ENCODE measurements at places on chromosomes 2 and 18. TPM values are rescaled to one million over a fixed set of nuclear protein-coding genes. Genes with fewer than 3 reads are reported as not detected.

Gene SERPINB10
- total RNA-seq, result 0.47 TPM

Gene MARCHF4
- not detected for total RNA-seq

Gene CD8B2
- total RNA-seq, result not detected

DNA sequence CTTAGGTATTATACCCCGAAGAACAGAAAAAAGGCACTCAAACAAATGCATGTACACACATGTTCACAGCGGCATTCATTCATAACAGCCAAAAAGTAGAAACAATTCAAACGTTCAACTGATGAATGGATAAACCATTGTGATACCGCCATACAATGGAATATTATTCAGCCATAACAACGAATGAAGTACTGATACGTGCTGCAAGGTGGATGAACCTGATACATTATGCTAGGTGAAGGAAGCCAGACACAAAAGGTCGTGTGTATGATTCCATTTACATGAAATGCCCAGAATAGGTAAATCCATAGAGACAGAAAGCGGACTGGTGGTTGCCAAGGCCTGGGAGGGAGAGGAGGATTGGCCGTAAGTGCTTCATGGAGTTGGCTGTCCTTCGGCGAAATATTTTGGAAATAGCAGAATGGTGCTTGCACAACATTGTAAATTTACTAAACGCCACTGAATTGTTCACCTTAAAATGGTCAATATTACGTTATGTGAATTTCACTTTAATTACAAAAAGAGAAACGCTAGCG, 750 bp upstream of the RMP24 start:
- no peak for DNase-seq

DNA sequence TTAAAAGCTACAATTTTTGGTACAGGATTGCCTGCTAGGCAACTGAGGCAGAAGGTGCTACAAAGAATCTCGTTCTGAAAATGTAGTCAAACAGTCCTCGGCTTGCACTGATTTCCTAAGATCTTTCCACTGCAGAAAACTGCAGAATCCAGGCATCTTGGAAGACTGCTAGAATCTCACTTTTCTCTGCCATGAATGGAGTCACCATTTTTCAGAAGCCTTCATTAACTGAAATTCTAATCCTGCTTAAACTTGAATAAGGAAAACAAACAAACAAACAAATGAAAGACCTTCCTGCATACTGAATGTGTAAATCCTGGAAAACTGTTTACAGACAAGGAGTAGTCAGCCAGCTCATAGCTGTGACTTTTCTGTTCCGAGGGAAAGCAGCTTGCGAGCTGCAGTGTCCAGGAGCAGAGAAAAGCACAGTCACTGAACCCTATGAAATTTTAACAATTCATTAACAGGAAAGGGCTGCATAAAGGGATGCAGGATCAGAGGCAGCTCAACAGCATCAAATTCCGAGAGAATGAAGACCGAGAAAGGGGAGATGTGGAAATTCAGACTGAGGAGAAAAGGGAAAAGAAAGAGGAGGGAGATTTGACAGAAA, 210.5 kb upstream of the PIK3C3 start:
- no peak for DNase-seq

DNA sequence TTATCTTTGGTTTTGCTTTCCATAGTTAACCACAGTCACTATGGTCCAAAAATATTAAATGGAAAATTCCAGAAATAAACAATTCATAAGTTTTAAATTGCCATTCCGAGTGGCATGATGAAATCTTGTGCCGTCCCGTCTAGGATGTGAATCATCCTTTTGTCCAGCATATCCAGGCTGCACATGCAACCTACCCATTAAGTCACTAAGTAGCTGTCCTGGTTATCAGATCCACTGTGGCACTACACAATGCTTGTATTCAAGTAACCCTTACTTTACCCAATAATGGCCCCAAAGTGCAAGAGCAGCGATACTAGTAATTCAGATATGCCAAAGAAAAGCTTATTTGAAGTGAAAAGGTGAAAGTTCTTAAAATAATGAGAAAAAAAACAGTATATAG, 10.7 kb downstream of the USP34 start:
- no peak for DNase-seq

- DNase-seq, result no peak
These were observed 2.2 kb downstream of the MPP4 start for GRCh38 chr2:201696151-201696659.

- DNase-seq, result no peak
These were observed 6.3 kb downstream of the KHK start for GRCh38 chr2:27092696-27093429.

DNA sequence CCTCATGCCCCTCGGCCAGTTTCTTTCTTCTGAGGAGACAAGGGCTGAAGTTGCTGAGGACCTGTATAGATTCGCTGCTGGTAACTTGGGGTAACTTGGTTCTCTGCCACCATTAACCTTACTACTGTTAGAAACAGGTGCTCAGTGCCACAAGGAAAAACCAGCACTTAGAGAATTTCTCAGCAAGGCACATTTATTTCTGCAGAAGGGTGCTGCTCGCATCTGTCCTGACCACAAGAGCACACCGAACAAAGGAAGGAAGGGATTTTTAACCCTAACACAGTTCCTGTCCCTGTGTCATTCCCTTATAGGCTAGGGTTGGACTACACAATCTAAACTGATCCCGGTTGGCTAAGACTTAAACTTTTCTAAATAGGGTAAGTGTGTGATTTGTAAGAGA, 154.1 kb downstream of the SOCS6 start:
- DNase-seq, result no peak

DNA sequence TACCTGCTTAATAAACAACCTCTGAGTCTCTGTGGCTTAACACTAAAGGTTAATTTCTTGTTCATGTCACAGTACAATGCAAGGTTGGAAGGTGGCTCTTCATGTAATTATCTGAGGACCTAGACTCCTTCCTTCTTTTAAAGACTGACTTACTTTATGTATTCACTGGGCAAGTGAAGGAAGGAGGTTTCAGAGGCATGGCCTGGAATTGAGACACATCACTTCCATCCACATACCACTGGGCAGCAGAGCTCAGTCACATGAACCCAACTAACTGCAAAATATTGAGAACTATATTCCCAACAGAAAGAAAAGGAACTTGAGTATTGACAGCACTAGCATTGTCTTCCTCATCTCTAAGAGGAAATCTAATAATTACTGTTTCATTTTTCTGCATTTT, 57.5 kb upstream of the FN1 start:
- no peak for DNase-seq

DNA sequence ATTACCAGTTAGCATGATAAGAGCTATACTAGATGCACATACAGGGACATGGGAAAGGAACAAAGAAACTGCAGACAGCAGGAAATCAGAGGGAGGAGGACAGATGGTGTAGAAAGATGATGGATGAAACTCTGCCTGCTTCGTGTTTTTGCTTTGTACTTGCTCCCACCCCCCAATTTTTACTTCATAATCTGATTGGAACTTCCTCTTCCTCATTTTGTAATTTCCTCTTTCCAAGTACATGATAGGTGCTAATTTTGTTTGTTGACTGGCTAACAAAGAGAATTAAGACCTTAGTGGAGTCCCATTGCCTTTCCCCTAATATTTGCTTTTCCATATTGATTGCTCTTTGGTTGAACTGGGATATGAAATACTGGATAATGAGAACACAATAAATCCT, 76.0 kb upstream of the PELI1 start:
- DNase-seq, result no peak

DNA sequence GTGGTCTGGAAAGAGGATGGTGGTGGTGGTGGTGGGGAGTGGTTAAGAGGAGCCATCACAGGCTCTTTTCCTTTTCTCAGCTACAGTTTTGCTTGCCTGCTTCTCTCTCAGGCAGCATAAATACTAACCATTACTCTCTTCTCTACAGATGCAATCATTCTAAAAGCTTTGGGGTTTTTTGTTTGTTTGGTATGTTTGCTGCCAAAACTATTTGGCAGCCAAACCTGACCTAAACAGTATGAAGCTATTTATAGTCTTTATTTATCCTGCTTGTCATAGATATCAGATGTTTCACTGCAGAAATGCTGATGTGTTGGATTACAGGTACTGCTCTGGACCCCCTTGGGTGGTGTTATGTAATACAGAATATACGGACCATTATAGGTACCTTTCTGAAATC, 15.3 kb downstream of the SIX3 start:
- DNase-seq, result no peak

GRCh38 chr2:208335-208734, 55.5 kb downstream of the SH3YL1 start:
- no peak for DNase-seq

DNA sequence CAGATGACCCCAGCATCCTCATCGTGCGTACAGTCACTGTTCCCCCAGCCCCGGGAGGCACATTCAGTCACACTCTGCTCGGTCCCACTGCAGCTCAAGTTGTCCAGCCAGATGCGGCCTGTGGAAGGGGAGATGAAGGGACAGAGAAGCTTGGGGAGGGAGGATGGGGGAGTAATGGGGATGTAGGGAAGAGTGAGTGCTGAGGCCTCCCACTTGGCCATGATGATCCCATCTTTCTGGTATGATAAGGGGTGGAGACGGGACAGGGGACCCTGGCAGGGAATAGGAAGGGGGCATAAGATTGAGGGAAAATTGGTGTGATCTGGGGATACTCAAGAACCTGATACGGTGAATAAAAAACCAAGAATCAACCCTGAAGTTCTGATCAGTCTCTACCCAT, 3.5 kb downstream of the LOXL3 start:
- DNase-seq, result no peak

- no peak for DNase-seq
These were observed 15.5 kb upstream of the KIF1A start for GRCh38 chr2:240835528-240835927.

Measured in right atrium auricular region (tissue), 2 donors.